ENCODE measurements at places on chromosomes 1 and 21.

DNA sequence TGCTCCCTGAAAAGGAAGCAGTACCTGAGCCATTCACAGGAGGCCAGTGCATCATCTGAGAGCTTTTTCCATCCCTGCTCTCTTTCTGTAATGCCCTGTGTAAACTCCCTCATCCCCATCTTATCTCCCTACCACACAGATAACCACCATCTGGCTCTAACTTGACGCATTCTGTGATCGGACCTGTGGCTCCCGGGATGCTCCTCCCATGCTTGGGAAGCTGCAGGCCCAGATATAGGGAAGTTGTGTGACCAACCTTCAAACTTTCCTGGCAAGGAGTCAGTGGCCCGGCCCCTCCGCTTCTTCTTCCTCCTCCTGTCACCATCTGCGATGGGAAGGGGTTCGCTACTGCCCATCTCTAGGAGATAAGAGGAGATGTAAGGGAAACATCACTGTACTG, 21.1 kb downstream of the MKNK1 start:
- no peak for DNase-seq

DNA sequence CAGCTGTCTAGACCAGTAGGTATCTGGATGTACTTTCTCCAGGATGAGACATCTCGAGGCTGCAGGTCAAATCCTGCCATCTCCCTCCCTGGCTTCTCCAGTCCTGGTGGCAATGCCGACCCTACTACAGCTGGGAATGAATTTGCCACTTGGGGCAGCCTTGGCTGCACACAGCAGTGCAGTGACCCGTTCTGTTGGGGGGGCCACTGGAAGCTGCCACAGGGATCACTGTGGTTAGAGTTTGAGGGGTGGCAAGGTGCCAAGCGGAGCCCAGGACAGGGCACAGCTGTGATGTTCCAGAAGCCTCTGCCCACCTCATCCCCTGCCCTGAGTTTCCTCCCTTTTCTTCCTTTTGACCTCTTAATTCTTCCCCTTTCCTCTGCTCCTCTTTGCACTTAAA, 17.1 kb downstream of the COL6A2 start:
- peak; percentile 28 for DNase-seq

DNA sequence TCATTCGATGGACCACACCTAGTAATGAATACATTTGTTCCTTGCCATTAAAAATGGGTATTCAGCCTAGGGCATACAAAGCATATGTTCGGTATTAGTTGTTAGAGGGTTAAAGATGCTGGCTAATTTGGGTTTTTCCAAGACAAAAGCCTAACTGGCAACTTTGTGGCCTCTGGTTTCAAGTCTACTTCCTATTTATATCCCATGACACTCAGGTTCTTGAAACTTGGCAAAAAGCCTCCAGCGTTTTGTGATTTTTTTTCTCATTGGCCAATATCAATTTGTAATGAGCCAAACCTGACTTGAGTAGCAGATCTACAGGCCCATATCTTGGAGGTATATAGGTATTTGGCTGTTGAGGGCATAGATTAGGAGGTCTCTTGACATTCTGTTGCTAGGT, 75.3 kb downstream of the C1orf21 start:
- peak; percentile 5 for DNase-seq

DNA sequence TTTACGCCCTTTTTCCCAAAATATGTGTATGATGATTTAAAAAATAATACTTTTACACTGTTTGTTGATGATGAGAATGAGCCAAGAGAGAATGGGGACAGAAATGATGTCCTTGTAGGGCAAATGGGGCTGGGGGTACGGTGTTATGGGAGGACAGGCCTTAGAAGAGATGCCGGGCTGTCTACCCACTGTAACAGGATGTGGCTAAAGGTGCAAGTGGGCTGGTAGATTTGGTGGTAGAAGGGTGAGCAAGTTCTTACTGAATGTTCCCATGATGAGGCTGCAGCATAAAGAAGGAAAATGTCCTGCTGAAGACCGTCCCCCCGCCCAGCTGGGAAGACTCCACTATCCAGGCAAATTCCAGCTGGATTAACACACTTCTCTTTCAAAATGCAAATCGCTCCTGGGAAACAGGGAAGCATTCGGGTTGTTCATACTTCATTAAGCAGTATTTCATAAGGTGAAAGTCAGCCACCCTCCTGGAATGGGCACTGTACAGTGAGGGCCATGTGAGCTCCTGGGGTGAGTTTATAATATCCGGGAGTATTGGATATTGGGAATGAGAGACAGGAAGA, 14.0 kb downstream of the GPA33 start:
- no peak for DNase-seq

DNA sequence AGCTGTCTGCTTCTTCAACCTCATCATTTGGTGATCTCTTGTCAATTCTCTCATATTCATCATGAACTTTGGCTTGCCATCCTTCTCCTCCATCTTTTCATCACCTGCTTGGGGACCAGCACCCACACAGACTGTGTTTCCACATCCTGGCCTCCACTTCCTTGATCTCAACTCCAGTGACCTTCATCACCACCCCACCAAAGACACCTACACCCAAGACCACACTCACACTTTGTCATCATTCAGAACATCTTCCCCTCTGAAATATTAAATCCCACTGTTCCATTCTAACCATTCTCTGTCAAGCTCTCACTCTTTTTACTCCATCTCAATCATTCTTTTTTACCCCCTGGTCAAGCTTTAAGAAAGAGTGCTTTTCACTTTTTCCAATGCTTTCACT, 115.5 kb upstream of the VAV3 start:
- DNase-seq = no peak

- DNase-seq = no peak
These were observed 1.0 kb upstream of the EXO1 start for GRCh38 chr1:241846862-241847539.

DNA sequence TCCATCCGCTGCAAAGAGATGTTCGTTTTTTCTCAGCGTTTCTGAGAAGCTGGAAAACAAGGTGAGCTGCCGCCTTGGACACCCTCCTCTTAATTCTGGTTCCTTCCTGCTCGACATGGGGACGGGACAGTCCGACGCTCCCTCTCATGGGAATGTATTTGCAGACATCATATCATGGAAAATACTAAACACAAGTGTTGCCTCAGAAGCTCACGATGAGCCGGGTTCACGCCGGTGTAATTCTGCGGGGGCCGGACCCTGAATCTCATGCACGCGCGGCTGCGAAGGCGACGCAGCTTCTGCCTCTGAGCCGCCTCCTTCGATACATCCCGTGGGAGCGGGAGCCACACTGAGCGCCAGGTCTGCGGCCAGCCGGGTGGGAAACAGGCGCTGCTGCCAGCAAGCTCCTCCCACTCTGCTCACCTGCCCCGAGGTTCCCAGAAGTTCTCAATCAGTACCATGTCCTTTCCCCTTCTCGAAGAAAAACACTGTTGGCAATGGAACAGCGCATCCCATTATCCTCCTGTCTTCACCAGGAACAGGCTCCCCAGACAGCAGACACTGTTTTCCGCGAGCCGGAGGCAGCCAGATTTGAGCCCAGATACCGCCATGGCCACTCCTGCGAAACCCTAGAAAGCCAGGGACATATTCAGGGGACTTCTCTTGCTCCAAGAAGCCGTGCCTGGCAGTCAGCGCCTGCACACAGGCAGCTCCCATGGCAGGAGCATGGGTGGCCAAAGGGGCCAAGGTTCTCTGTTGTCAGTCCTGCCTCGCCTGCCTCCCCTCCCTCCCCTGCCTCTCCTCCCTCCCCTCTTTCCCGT, 98.0 kb downstream of the WDR4 start:
- DNase-seq = peak; percentile 83

- DNase-seq = no peak
These were observed 11.1 kb downstream of the NOS1AP start for GRCh38 chr1:162080472-162081015.

- no peak for DNase-seq
These were observed at the start of gene S100A2 for GRCh38 chr1:153565529-153566374. Gene S100A2, minus strand, starts transcription at chr1:153565844. Its CDS starts 1,967 bp downstream, at chr1:153563877.

DNA sequence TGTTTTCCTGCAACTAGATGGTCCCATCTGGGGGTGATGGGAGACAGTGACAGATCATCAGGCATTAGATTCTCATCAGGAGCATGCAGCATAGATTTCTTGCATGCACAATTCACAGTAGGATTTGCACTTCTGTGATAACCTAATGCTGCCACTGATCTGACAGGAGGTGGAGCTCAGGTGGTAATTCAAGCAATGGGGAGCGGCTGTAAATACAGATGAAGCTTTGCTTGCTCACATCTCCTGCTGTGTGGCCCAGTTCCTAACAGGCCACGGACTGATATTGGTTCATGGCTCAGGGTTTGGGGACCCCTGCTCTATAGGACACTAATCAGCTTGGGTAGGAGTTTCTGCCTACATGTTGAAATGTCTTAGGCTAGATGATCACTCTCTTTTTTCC, 320.0 kb downstream of the PRDM2 start:
- DNase-seq = no peak

Measured in SK-N-SH (cell line).